ENCODE measurements at places on chromosomes 6 and 20. TPM values are rescaled to one million over a fixed set of nuclear protein-coding genes. Genes with fewer than 3 reads are reported as not detected.

DNA sequence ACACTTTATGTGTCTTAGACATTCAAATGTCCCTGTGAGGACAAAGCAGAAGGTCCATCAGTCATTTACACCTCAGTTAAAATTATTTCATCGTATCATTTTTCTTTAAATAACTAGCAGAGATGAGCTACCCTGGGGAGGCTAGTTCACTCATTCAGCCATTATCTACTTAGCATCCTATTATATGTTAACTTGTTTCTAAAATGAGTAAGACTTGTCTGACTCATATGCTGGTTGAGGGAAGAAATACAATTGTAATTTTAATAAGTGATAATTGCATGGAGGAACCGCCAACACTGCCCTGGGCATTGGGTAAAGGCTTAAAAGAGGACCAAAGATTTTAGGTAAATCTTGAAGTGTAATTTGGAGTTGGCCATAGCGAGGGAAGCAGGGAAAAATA, 12.4 kb upstream of the PTPRK start:
- DNase-seq = no peak

DNA sequence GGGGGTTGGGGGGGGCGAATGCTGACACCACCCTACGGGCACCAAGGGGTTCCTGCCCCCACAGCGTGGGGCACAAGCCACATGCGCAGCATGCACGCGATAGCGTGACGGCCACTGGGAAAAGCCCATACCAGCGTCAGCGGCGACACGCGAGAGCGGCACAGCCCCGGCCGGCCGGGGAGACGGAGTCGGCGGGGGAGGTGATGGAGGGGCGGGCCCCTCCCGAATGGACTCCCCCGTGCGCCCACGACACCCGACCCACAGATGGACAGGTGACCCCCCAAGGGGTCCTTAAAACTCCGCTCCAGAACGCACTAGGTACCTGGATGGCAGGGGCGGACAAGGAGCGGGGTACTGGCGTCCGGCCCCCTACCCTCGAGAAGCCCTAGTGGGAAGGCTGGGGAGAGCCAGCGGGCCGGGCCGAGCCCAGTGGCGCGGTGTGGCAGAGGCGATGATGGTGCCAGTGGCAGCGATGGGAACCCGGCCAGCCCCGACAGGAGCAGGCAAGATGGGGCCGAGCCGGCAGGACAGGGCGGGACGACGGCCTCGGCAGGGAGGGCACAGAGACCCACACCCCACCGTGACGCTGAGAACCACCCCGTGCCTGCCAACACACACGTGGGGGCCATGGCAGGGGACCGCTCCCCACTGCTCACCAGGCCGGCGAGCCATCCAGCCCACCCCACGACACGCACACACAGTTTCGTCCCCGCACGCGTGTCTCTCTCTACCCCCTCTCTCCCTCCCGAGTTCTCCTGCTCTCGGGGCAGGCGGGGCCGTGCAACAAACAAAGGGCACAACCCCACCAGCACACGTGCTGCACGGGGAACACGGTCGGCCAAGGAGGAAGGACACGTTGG, 1959.8 kb upstream of the DEFB115 start:
- no peak for DNase-seq

- DNase-seq = no peak
Measured at GRCh38 chr20:55882286-55882685, 123.0 kb downstream of the CBLN4 start.

- DNase-seq = no peak
Measured at GRCh38 chr20:48421547-48421946, 406.3 kb downstream of the PREX1 start.

DNA sequence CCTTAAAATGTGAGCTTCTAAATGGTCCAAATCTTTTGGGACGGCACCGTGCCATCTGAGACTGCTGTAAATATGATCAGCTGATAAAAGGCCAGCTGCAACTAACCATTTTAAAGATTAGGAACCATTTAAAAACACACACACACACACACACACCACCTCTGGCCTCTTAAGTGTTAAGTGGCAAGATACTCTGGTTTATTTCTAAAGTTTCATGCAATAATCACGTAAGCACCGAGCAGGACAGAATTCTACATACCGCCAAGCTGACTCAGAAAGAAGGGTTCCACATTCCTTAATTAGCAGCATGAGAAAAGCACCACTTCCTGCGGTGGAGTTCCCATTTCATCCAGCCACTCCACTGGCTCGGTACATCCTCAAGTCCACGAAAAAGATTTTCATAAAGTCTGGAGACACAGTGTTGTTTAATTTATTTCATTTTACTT, 17.8 kb upstream of the ZNF217 start:
- DNase-seq = no peak

- no peak for DNase-seq
Measured at GRCh38 chr6:73516514-73517489, 4.0 kb downstream of the EEF1A1 start.

GRCh38 chr6:90386399-90387382, 90.0 kb upstream of the BACH2 start:
- no peak for DNase-seq

GRCh38 chr20:1119128-1119505, 715 bp downstream of the PSMF1 start:
- no peak for DNase-seq

- no peak for DNase-seq
Measured at GRCh38 chr6:124670801-124671200, 291.4 kb upstream of the RNF217 start.

- DNase-seq = no peak
Measured at GRCh38 chr6:170134471-170135440, 156.1 kb downstream of the DLL1 start.

DNA sequence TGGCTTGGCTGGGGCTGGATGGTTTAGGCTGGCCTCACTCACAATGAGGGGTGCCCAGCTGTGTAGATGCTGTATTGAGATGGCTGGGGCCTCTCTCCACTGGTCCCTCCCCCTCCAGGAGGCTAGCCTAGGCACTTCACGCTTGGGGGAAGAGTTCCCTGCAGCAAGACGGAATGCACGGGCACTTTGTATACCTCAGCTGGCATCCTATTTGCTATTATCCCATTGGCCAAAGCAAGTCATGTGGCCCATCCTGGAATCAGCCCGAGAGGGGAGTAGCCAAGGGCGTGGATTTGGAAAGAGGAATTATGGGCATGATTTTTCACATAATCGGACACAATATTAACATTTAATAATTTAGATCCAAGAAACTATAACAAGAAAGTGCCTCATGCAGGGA, 64.3 kb downstream of the ISM1 start:
- no peak for DNase-seq

DNA sequence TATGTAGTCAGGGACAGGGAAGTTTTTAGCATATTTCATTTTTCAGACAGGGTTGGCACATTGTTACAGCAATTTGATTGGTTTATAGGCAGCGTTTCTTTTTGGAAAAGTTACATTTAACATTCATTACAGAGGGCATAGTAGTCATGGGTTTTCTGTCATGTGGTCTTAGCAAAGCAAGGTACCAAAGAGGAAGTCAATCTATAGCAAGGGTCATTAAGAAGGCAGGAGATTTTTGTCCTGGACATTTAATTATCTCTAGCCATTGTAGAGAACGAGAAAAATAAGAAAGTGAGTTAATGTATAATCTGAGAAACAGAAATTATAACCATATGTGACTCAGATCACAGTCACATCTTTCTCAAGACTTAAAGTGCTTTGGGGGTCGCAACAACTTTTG, 47.4 kb downstream of the TPD52L1 start:
- DNase-seq = no peak

DNA sequence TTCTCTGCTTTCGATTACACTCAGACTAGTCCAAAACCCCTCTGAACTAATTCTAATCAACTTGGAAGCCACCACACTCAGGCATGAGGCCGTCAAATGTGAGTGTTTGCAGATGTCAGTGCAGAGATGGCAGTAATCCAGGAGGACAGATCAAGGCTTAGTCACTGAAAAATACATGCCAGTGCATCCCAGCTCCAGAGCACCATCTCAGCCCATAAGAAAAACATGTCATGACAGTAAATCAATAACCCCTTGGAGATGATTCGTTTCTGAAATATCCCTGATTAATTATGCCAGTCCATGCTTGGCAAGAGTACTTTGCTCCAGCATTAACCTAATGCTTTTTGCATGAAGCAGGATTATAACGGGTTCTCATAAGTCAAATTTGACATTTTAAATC, 179.5 kb downstream of the ADAT2 start:
- no peak for DNase-seq

DNA sequence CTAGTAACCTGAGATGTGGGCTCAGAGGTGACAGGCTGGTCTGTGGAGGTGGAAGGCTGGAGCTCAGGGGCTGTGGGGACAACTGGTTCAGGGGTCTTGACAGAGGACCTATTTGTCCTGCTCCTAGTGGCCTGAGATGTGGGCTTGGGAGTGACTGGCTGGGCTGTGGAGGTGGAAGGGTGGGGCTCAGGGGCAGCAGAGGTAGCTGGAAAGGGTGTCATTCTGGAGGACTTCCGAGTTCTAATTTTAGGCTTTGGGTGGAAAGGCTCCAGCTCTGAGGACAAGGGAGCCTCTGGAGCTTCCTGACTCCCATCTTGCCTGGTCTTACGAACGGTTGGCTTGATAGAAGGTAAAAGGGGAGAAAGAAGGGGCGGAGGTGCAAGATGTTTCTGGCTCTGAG, 11.5 kb downstream of the MDC1 start:
- no peak for DNase-seq

- DNase-seq = no peak
Measured at GRCh38 chr20:61478094-61478493, 226.0 kb downstream of the CDH4 start.

- no peak for DNase-seq
Measured at GRCh38 chr6:116090251-116090650, 10.4 kb upstream of the NT5DC1 start.

DNA sequence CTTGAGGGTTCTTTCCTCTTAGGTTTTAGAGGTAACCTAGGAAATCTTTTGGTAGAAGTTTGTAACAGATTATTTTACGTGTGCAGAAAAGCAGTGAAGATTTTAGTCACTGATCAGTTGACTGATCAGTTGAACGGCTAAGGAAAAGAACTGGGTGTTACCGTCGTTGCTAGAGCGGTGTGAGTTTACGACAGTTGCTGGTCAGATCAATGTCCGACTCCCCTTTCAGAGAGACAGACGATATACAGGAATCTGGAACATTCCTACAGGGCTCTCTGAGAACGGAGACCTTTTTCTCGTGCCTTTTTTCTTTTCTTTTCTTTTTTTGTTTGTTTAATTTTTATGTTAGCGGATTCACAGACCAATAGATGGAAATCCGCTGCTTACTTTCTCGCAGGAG, 132.1 kb upstream of the ZNF184 start:
- DNase-seq = no peak

GRCh38 chr6:19830171-19830570, 7.0 kb upstream of the ID4 start:
- DNase-seq = no peak

GRCh38 chr20:63664861-63665594, 6.9 kb downstream of the RTEL1 start:
- no peak for DNase-seq

- DNase-seq = no peak
Measured at GRCh38 chr20:5471368-5471767, 154.6 kb upstream of the PROKR2 start.

DNA sequence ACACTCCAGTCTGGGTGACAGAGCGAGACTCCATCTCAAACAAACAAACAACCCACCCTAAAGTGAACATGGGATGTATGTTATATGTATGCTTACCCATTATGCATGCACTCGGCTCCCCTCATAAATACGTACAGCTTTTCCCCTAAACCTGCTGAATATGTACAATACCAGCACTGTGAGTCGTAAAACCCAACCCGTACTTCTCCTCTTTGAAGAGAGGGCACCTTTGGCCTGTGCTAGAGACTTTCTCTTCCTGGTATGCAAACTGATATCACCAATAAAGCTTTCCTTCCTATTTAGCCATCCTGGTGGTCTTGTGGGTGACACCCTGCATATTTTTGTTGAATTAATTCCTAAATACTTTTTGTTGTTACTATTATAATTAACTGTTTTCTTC, 51.3 kb downstream of the VSTM2L start:
- no peak for DNase-seq

- no peak for DNase-seq
Measured at GRCh38 chr6:106855117-106855516, 119.4 kb downstream of the CD24 start.

DNA sequence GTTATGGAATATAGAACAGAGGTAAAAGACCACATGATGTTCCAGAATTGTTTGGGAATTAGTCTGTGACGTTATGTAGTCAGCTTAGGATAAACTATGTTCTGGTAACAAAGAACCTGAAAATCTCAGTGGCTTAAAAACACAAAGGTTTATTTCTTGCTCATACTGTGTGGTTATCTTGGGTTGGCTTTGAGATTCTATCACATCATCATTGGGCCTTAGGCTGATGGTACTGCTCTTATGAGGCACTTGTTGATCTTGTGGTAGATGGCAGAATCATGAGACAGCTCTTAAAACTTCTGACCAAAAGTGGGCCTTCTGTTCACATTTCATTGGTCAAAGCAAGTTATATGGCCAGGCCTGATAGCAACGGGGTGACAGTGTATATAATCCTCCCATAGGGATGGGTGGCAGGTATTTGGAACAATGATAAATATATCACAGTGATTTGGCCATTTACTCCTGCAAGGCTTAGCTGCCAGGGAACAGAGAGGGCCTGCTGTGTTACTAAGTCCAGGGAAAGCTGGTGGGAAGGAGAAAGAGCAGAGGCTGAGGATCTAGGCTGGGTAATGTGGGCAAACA, 13.5 kb downstream of the DHX35 start:
- DNase-seq = no peak

DNA sequence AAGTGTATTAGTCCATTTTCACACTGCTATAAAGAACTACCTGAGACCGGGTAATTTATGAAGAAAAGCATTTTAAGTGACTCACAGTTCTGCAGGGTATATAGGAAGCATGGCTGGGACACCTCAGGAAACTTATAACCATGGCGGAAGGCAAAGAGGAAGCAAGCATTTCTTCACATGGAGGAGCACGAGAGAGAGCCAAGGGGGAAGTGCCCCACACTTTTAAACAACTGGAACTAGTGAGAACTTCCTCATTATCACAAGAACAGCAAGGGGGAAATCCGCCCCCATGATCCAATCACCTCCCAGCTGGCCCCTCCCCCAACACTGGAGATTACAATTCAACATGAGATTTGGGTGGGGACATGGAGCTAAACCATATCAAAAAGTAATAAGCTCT, 28.3 kb upstream of the B3GAT2 start:
- DNase-seq = no peak

Gene LY6G6F
- not detected for total RNA-seq

Gene MTFR2
- total RNA-seq = 2.3 TPM

Gene ACTL10
- total RNA-seq = 4.4 TPM

Gene NNAT
- not detected for total RNA-seq

Gene SFTA2
- 6.3 TPM for total RNA-seq

Gene NRN1
- 0.19 TPM for total RNA-seq

Gene TRIM15
- total RNA-seq = not detected

Gene CHRNA4
- total RNA-seq = not detected

Gene KIF25
- total RNA-seq = 0.26 TPM

Gene EYA4
- total RNA-seq = 0.09 TPM

Gene SAMD5
- total RNA-seq = 9.7 TPM

Gene STK35
- total RNA-seq = 27.3 TPM

Gene HLA-DRB1
- total RNA-seq = 68.8 TPM

Gene TP53TG5
- not detected for total RNA-seq
